ENCODE measurements at places on chromosomes 12 and 14.

- DNase-seq = no peak
These were observed 36.1 kb upstream of the ANKRD9 start for GRCh38 chr14:102545461-102546265.

GRCh38 chr12:20211981-20212421 lies 156.3 kb upstream of the PDE3A start:
- DNase-seq = no peak

- DNase-seq = no peak
These were observed 78.3 kb downstream of the AACS start for GRCh38 chr12:125143491-125143890.

DNA sequence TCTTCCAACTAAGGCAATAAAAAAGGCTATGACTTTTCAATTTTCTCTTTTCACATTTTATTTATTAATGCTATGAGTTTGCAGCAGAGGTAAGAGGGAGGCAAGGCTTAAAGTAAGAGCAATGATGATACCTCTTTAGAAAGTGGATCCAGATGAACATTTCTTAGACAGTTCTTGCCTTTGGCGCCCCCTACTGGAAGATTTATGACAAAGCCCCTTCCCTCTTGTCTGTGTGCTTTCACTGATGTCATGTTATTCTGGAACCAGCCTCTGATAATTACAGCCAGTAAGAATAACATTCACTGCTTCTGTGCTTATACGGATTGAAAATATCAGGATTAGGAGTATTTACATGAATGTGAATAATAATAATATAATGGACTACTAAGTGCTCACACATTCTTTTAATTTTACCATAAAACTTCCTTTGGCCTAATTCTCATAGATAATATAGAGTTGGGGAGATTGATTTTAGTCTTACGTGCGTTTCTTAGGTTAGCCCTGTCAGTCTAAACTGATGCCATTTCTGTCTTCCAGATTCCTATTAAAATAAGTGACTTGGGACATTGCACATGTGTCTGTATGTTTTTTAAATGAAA lies 1929.9 kb upstream of the SEL1L start:
- DNase-seq = no peak

- DNase-seq = no peak
These were observed 16.2 kb upstream of the PLEKHG3 start for GRCh38 chr14:64688031-64688430.

- no peak for DNase-seq
These were observed 69.9 kb downstream of the TGFB3 start for GRCh38 chr14:75911883-75912282.

- DNase-seq = no peak
These were observed 237.8 kb upstream of the TBX3 start for GRCh38 chr12:114921781-114922180.

GRCh38 chr14:58639842-58640484 lies 2.2 kb downstream of the DACT1 start:
- DNase-seq = no peak

- DNase-seq = no peak
These were observed 56.9 kb downstream of the OTX2 start for GRCh38 chr14:56753396-56753795.

- no peak for DNase-seq
These were observed 4.1 kb upstream of the ACTN1 start for GRCh38 chr14:68983191-68983590.

DNA sequence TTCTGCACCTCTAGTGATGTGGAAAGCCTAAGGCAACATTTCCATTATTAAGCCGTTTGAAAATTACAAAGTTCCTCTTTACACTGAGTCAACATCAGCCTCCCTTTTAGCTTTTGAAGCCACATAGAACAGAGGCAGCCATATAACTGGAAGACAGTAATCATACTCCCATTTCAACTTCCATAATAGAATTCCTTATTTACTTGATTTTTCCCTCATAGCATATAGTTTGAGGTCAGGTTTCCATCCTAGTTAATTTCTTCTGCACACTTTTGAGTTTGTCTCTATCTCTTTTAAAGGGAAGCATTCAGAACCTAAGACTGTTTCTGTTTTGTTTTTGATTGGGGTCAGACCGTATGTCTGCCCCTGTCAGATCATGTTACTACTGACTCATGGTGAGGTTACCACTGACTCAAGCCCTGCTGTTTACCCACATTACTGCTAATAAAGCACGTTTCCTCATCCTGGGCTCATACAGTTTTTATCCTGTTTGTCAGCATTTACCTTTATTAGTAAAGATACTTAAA lies 161.0 kb downstream of the SLC38A4 start:
- DNase-seq = no peak

DNA sequence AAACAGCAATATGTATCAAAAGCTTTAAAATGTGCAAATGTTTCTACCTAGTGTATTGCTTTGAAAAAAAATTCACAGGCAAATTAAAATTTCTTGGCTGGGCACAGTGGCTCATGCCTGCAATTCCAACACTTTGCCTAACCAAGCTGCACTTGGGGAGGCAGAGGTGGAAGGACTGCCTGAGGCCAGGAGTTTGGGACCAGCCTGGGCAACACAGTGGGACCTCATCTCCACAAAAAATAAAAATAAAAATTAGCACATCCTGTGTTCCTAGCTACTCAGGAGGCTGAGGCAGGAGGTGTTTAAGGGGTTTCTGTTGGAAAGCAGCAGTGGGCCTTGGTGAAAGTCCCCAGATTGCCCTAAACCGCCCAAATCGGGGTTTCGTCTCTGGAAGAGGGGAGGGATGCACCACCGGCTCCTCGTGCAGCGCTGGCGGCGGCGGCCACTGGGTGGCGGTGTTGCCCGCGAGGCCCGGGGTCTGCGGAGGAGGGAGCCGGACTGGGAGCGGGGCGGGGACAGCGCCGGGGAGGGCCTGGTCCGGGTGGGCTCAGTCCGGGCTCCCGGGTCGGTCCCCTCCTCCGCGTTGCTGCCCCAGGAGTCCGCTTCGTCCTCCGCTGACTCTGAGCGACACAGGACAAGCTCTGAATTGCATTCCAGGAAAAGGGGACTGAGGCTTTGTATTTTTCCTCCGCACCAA lies 265.6 kb downstream of the AACS start:
- DNase-seq = no peak

- DNase-seq = no peak
These were observed 611.3 kb upstream of the TMEM132C start for GRCh38 chr12:127655691-127656090.

DNA sequence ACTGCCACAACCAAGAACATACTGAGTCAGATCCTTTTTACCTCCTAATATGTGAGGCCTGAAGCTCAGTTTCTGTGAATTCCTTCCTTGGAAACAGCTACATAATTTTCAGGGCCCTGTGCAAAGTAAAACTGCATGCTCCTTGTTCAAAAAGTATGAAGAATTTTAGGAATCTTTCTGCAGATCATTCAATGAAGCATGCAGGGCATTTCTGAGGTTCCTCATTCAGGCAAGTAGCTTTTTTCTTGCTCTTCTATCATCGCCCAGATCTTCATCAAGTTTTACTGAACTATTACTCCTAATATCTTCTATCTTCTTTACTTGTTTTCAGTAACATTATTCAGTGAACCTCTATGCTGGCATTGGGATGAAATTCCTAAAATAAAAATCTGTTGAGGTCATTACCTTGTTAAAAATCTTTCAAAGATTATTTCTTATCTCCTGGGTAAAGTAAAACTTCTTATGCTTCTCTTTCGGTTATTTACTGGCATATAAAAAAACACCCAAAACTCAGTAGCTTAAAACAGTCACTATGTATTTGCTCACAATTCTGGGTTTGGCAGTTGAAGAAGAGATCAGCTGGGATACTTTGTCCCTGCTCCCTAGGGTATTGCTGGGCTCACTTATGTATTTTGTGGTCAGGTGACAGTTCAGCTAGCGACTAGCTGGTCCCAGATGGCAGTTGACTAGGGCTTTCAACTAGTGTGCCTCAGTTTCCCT lies 42.6 kb upstream of the KRR1 start:
- no peak for DNase-seq

GRCh38 chr12:13534645-13535398 lies 338.3 kb downstream of the EMP1 start:
- DNase-seq = no peak

All from effector CD8-positive, alpha-beta T cell (primary cell).